ENCODE measurements at places on chromosomes 2 and 18. TPM values are rescaled to one million over a fixed set of nuclear protein-coding genes. Genes with fewer than 3 reads are reported as not detected.

- no peak overlapping the region for H3K4me3 ChIP-seq
- no peaks in the 10 kb centered on the region for H3K27me3 ChIP-seq
- no peaks in the 10 kb centered on the region for H3K4me1 ChIP-seq
- H3K27ac ChIP-seq: no peak overlapping the region
- no peaks in the 10 kb centered on the region for H3K36me3 ChIP-seq
These were observed 618.6 kb downstream of the ZEB2 start for GRCh38 chr2:143901185-143901842.

GRCh38 chr2:95023222-95023597 lies 2.3 kb upstream of the MAL start:
- peaks cover 19% of the 10 kb centered on the region for H3K27me3 ChIP-seq
- no peaks in the 10 kb centered on the region for H3K4me1 ChIP-seq
- no peak for DNase-seq
- H3K4me3 ChIP-seq: no peak overlapping the region
- H3K27ac ChIP-seq: no peak overlapping the region

GRCh38 chr2:65548576-65549256 lies 116.3 kb upstream of the SPRED2 start:
- DNase-seq: no peak
- H3K4me1 ChIP-seq: no peaks in the 10 kb centered on the region
- no peaks in the 10 kb centered on the region for H3K36me3 ChIP-seq
- H3K27me3 ChIP-seq: no peaks in the 10 kb centered on the region
- H3K4me3 ChIP-seq: no peak overlapping the region

- peaks cover 57% of the 10 kb centered on the region for H3K4me1 ChIP-seq
- H3K36me3 ChIP-seq: peaks cover 34% of the 10 kb centered on the region
- H3K27me3 ChIP-seq: no peaks in the 10 kb centered on the region
- peak overlapping the region; percentile 99 for H3K27ac ChIP-seq
- peak overlapping the region; percentile 91 for H3K4me3 ChIP-seq
These were observed 579 bp downstream of the MAT2A start for GRCh38 chr2:85539361-85540132.

The GCG gene
- not detected for total RNA-seq

The AP1S3 gene
- total RNA-seq: 0.14 TPM

All from sigmoid colon (tissue), 7 donors.